ENCODE measurements at places on chromosomes 16 and 17. TPM values are rescaled to one million over a fixed set of nuclear protein-coding genes. Genes with fewer than 3 reads are reported as not detected.

Gene EME1
- total RNA-seq: 0.13 TPM

- no peak for DNase-seq
These were observed 118.6 kb downstream of the PRKCA start for GRCh38 chr17:66420961-66421371.

- peak; percentile 31 for DNase-seq
These were observed 24.8 kb downstream of the STH start for GRCh38 chr17:46023783-46024388.

Gene PIK3R5
- total RNA-seq: 3.3 TPM

Gene ITGB4
- 2.6 TPM for total RNA-seq

Gene MYO18A
- 109 TPM for total RNA-seq

GRCh38 chr17:8484465-8484864, 48.8 kb downstream of the NDEL1 start:
- DNase-seq: no peak

- no peak for DNase-seq
These were observed 247.3 kb downstream of the CA10 start for GRCh38 chr17:51911237-51911636.

- no peak for DNase-seq
These were observed 318.9 kb downstream of the HS3ST3B1 start for GRCh38 chr17:14619821-14620220.

- DNase-seq: no peak
These were observed 42.1 kb downstream of the MAP1LC3B start for GRCh38 chr16:87434146-87434667.

DNA sequence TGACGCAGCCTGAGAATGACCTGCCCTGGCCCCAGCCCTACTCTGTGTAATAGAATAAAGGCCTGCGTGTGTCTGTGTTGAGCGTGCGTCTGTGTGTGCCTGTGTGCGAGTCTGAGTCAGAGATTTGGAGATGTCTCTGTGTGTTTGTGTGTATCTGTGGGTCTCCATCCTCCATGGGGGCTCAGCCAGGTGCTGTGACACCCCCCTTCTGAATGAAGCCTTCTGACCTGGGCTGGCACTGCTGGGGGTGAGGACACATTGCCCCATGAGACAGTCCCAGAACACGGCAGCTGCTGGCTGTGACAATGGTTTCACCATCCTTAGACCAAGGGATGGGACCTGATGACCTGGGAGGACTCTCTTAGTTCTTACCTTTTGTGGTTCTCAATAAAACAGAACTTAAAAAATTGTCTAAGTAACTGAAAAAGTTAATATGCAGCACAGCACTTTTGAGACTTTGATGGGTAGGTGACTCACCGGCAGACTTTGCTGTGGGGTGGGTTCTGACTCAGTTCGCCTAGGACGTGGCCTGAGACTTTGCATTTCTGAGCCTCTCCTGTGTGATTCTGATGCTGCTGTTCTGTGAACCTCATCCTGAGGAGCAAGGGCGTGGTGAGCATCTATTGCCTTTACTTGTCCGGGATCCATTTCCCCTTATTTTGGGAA, 5.7 kb downstream of the LAT start:
- no peak for DNase-seq

- DNase-seq: peak; percentile 91
These were observed 46.9 kb downstream of the TK2 start for GRCh38 chr16:66503030-66503429.

GRCh38 chr17:6061290-6061689, 8.9 kb upstream of the WSCD1 start:
- no peak for DNase-seq

DNA sequence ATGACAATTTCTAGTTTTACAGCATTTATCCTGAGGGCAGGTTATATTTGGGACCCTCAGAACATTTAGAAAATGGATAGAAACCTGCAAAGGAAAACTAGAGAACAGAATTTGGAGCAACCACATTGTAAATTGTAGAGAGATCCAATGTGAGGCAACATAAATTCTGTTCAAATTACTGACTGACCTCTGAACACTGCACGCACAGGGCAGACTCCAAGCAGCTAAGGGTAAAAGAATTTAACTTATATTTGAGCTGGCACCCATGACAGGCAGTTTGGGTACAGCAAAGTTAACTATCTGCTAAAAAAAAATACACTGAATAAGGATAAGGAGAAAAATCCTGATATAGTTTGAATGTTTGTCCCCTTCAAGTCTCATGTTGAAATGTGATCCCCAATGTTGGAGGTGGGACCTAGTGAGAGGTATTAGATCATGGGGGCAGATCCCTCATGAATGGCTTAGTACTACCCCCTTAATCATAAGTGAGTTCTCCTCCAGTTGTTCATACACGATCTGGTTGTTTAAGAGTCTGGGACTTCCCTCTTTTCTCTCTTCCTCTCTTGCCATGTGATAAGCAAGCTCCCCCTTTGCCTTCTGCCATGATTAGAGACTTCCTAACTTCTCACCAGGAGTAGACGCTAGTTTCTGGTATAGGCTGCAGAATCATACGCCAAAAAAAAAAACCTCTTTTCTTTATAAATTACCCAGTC, 75.7 kb downstream of the FBXL20 start:
- no peak for DNase-seq

DNA sequence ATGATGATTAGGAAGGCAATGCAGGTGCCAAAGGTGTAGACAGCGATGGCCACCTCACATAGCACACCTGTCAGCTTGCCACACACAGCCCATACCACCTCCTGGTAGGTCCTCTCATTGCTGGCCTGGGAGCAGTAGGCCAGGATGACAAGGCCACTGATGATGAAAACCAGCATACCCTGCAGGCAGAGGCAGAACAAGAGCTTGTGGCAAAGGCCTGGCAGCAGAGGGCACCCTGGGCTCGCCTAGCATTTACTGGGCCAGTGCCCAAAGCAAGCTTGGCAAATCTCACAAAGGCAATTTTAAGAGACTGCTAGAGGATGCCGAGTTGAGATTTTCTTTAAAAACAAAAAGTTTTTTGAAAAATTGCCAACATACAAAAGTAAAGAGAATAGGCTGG, 5.9 kb downstream of the SLC38A7 start:
- peak; percentile 78 for DNase-seq

- DNase-seq: peak; percentile 49
These were observed 90.6 kb upstream of the CDH5 start for GRCh38 chr16:66275775-66276428.

DNA sequence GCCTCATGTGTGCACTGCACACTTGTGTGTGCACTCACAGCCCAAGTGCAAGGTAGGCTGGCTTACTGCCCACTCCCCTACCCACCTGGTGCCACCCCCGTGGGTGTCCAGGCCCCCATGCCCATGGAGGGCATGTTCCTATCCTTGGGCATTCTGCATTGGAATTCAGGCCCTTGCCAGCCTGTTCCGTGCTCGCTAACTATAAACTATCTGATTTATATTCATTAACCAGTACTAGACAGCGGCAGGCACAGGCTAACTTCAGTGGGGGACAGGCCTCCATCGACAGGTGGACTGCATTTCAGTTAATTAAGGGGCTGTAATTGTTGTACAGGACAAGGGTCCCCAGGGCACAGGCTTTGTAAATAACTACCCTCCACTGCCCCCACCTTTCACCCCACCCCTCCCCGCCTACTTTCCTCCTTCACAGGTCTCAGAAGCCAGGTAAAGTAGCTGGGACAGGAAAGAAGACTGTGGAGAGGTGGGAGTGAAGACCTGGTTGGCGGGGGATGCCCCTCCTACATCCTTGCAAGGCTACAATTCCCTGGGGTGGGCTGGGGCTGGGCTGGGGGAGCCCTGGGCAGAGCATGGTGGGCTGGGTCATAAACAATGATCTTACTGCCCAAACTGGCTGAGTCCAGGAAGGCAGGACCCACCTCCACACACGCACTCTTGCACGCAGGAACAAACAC, 119.0 kb upstream of the LHX1 start:
- DNase-seq: no peak

- no peak for DNase-seq
These were observed 65.7 kb downstream of the CEP112 start for GRCh38 chr17:66126231-66126630.

Gene C16orf74
- 0.30 TPM for total RNA-seq

Gene UBB
- total RNA-seq: 1,692 TPM

Gene KIF19
- 0.58 TPM for total RNA-seq

GRCh38 chr16:66120656-66121055, 245.8 kb upstream of the CDH5 start:
- no peak for DNase-seq

- DNase-seq: no peak
These were observed 42.6 kb upstream of the CLEC18B start for GRCh38 chr16:74463888-74464287.

Gene MT1E
- 1,576 TPM for total RNA-seq

DNA sequence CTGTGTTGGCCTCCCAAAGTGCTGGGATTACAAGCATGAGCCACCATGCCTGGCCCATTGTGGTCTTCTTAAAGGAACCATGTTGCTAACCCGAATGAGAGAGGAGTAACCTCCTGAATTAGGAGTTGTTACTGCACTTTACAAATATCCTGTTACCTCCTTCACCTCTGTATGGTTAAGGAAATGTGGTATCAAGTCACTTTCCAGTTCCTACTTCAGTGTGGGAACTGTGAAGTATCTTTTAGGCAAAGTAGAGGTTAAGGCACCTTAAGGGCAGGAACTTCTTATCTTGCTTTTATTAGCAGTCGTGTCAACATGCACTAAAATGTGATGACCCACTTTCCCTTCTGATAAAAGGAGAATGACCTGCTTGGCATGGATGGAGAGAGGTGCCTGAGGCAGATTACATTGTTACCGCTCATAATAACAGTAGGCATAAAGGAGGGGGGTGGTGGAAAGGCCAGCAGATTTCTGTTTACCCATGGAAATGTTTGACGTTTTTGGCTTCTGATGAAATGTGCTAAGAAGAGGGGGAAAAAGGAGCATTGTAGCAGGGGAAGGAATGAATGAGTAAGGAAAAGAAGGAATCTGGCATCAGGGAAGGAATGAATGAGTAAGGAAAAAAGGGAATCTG, 28.5 kb downstream of the FTO start:
- no peak for DNase-seq

Gene ABCC11
- total RNA-seq: 5.8 TPM

DNA sequence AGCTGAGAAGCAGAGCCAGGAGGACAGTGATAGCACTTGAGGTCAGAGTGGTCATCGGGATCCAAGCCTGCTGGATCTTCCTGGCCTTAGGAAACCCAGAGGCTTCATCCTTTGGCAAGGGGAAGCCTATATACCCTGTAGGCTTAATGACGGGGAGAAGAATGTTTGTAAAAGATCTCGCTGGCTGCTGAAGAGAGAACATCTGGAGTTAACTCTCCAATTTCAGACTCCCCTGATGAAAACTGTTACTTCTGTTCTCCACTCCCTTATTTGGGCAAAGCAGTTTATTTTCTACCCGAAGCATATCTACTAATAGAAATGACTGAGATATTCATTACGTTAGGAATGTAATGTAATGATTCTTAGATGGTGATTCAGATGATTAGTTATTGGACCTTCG, 487.0 kb downstream of the CDH13 start:
- DNase-seq: no peak

- peak; percentile 91 for DNase-seq
These were observed 60.8 kb downstream of the TMEM235 start for GRCh38 chr17:78291944-78292910.

Gene ARHGAP27
- 6.5 TPM for total RNA-seq

Gene KRTAP4-3
- not detected for total RNA-seq

DNA sequence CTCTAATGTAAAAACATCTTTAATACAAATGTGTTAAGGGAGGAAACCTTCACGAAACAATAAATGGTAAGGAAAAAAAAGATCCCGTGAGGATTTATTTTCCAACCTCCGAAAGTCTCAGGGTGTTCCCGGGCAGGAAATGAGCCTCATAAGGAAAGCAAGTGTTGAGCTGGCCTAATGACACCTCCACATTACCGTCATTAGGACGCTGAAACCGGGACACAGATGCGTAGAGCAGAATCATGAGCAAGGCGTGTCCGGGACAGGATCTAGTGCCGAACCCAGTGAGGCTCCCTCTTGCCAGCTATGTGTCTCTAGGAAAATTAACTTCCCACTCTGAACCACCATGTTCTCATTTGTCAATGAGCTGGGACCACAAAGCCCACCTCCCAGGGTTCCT, 22.7 kb upstream of the CYTH1 start:
- DNase-seq: no peak

- no peak for DNase-seq
These were observed 153.5 kb downstream of the CMIP start for GRCh38 chr16:81598083-81598482.

Gene SLC5A10
- not detected for total RNA-seq

GRCh38 chr16:6499413-6499812, 833.2 kb upstream of the RBFOX1 start:
- DNase-seq: no peak

DNA sequence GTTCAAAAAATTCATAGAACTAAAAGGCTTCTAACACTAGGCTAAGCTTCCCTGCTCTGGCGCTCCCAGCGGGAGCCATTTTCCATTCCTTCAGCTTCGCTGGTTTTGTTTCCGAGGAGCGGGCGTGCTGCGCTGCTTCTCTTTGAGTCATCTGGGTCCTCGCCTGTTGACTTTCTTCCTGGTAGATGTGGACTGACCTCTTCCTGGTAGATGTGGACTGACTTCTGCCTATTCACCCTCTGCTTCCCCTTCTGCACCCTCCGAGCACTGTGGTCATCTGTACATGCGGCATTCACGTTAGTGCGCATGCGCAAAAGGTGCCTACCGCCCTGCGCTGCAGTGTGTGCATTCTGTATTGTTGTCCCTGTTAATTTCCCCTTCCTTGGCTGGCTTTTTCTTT, 40.8 kb upstream of the SEC14L1 start:
- DNase-seq: no peak

Gene OMG
- total RNA-seq: 0.38 TPM

Gene SYNGR3
- 0.30 TPM for total RNA-seq

Gene ABCC12
- 0.08 TPM for total RNA-seq

GRCh38 chr16:68265078-68265920, 973 bp downstream of the SLC7A6 start:
- DNase-seq: no peak

- DNase-seq: no peak
These were observed 145.5 kb upstream of the SOX9 start for GRCh38 chr17:71975331-71975801.

DNA sequence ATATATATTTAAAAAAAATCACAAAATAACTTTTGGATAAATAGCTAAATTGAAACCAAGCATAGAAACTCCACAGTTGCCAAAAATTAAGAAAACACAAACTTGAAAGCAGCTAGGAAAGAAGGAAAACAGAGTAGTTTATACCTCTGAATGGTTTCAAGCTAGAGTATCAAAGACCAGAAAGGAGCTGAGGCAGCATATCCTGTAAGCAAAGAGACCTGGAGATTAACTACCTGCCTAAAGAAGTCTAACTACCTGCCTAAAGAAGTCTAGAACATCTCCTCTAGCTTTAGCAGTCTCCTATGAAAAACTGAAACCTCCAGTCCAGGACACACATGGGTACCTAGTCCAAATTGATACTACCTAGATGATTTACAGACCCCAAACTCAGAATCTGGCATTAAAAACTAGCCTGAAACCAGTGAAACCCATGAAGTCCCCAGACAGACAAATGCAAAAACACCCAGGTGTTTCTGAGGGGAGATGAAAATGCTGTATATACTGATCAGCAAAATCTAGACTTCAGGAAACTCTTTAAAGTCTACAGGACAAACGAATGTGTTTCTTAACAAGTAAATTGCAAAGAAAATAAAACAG, 17.6 kb downstream of the APPBP2 start:
- no peak for DNase-seq

Gene MT1M
- 546 TPM for total RNA-seq

- DNase-seq: no peak
These were observed 28.2 kb upstream of the ACSF3 start for GRCh38 chr16:89065458-89065822.

Gene SLC43A2
- 3.1 TPM for total RNA-seq

GRCh38 chr16:84302111-84302954, 7.7 kb downstream of the WFDC1 start:
- DNase-seq: no peak

Gene DNAH17
- total RNA-seq: not detected

Gene KRT24
- total RNA-seq: not detected

Gene OR1D5
- total RNA-seq: not detected

Gene PRR11
- total RNA-seq: 0.53 TPM
